Stimulated activated CD4-positive, alpha-beta T cell treated with anti-CD3 and anti-CD28 coated beads, Interleukin-1b, Interleukin-23, amount 100 ng/mL, for 1 hour (primary cell): ENCODE measurements at places on chromosomes 11 and 22.
A peak's percentile ranks its signal among the peaks of the same experiment; 100 is the strongest.

DNA sequence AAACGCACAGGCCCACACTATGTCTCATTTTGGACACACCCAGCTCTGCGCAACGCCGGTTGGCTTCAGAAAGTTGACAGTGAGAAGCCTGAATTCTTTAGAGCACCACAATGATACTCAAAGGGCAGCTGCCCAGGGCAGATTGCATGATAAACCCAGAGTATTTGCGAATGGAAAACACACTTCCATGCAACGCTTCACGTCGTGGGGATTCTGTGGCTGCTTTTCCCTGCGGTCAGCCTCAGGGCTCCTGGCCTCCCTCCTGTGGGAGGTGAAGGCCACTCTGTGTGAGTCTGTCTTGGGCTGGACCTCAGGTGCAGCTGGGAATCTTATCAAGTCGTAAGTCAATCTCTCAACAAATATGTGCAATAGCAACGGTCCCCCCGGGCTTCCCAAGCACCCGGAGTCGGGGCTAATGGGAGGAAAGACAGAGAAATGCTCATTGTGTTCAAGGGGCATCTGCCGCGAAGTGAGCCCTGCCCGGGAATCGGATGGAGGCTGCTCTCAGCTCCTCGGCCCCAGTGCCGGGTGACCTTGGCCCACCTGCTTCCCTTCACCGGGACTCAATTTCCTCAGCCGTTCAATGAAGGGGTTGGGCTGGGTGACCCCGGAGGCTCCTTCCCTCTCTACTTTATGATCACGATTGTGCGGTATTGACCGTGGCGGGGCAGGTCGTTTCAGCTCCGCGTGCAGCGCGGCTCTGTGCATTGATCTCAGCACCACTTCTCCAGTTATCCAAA, 623.6 kb downstream of the BRD1 start:
- DNase-seq, result no peak

DNA sequence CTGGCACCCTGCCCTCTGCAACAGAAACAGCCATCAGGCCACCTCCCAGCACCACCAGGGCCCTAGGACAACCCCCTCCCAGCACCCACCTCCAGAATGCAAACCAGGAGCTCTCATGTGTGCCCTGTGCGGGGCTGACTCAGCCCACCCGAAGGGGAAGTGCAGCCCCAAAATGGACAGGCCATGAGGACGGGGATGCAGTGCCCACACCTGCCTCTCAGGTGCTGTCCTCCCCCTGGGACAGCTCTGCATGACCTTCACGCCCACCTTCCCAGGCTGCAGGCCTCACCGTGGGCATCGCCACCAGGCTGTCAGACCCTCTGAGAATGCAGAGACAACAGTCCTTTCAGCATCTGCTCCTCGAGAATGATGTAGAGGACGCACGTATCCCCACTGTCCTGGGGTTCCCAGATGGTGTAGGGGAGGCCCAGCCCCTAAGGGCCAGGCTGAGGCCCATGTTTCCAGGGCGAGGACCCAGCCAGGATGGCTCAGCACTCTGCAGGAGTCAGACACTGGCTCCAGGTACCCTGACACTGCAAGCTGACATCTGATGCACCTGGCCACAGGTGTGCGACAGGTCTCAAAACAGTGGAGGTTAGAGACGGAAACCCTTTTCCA, 13.5 kb downstream of the MOB2 start:
- DNase-seq, result no peak

DNA sequence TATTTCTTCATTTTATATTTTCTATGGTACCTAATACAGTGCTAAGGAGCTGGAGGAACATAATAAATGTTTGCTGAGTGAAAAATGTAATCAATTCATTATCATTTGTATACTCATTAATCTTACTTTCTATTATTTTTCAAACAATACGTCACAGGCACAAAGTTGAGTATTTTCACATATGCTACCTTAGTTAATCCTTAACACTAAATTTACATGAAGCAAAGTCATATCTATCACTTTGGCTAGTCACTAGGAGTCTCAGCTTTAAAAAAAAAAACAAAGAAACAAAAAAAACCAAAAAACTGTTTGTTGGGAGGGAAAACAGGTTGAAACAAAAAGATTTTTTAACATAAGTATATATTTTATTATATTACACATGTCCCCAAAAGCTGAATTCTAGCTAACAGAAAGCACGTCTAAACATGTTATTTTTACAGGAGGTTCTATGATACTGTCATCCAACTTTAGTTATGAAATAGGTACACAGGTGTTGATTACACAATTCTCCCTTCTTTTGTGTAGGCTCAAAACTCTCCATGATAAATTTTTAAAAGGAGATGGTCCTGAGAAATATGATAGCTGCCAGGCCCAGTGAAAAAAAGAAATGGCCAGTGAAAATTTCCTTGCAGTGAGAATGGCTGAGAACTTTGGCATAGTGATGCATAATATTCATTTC, 14.3 kb downstream of the HPS5 start:
- no peak for DNase-seq

- DNase-seq, result no peak
These were observed 1487.9 kb downstream of the TBC1D22A start for GRCh38 chr22:48250286-48250895.

- no peak for DNase-seq
These were observed 83.9 kb upstream of the SNX19 start for GRCh38 chr11:130999992-131000770.

GRCh38 chr11:78840200-78840599, 265.5 kb upstream of the NARS2 start:
- no peak for DNase-seq

- no peak for DNase-seq
These were observed 106.0 kb downstream of the NAV2 start for GRCh38 chr11:19818619-19819018.

GRCh38 chr11:75815345-75816168, 547 bp downstream of the UVRAG start:
- DNase-seq, result peak; percentile 24

DNA sequence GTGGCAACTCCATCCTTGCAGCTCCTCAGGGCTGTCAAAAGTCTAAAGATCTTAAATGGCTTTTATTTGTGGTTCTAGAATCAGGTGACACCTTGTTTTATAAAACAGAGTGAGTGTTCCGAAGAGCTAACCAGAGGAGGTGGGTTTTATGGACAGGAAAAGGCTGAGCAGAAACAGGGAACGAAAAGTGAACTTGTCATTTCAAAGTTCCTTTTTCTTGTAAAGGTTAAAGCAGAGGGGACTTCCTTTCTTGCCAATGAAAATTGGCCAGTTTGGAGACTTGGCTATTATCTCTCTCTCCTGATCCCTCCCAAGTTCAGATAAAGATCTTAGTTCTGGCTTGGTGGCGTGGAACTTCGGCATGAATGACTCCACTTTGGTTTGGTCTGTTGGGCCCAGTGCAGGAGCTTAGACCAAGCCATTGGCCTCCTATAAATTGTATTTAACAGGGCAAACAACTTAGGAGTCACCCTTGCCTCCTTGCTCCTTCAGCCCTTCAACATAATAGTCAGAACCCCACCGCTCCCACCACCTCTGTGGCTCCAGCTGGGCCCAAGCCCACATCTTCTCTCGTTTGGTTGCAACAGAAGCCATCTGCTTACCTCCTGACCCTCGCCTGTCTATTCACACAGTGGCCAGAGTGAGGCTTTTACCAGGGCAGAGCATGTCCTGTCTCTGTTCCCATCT, 102.4 kb upstream of the THY1 start:
- no peak for DNase-seq

GRCh38 chr22:27175021-27175838, 517.8 kb downstream of the MIAT start:
- DNase-seq, result no peak

DNA sequence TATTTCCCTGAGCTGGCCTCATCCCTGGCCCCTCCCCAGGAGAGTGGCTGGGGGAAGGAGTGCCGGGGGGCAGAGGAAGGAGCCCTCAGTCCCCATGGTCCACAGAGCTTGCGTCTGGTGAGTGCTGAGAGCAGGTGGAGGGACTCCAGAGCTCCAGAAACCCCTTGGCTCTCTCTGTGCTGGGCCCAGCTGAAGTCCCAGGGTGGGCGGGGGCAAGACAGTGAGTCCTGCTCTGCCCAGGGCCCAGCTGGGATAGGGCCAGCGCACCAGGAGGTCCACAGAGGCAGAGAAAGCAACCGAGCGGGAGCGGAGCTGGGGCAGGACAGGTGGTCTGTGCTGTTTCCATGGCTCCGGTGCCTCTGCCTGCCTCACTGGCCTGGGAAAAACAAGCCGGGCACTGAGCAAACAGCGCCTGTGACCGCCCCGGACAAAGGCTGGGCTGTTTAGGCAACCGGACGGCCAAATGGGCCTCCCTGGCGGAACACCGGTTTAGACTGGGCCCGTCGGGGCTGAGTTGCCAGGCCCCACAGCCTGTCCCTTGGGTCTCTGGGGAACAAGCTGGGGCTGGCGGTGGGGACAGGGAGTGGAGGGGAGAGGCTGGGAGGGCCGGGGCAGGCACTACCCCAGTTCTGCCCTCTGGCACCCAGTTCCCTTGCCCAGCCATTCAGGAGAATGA, 34.1 kb upstream of the WNT7B start:
- no peak for DNase-seq

- DNase-seq, result no peak
These were observed 23.7 kb downstream of the HTR3A start for GRCh38 chr11:113998574-113998973.

- no peak for DNase-seq
These were observed 3.0 kb downstream of the MLC1 start for GRCh38 chr22:50082197-50082715.

- no peak for DNase-seq
These were observed 229.5 kb downstream of the TTC28 start for GRCh38 chr22:28450109-28450508.

DNA sequence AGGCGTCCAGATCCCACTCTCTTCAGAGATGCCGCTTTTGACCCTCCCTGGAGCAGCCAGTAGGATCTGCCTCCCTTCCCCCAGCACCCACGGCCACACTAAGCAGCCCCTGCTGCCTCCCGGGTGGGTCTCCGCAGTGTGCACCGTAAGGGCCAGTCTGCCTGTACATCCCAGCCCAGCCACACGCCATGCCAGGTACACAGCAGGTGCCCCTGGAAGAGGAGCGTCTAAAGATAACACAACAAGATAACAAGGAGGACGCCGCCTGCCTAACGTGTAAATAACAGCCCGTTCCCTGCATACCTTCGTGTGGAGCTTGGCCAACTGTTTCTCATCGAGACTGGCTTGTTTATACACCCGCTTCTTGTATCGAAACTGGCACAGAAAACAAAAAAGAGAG, 139.4 kb downstream of the SHANK2 start:
- DNase-seq, result no peak

GRCh38 chr22:20657963-20658362, 116.0 kb upstream of the SERPIND1 start:
- no peak for DNase-seq

DNA sequence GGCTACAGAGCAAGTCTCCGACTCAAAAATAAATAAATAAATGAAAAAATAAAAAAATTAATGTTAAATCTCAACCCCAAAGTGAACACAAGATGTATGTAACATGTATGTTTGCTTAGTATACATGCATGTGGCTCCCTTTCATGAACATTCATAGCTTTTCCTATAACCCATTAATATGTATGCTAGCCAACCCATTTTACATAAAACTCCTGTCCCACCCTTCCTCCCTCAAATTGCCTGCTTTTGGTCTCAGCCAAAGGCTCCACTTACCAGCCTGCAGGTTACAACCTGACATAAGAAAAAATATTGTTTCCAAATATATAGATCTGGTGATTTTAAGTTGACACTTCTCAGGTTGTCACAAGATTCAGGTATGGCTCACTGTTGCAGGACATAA, 3.7 kb upstream of the FOLR1 start:
- DNase-seq, result no peak

DNA sequence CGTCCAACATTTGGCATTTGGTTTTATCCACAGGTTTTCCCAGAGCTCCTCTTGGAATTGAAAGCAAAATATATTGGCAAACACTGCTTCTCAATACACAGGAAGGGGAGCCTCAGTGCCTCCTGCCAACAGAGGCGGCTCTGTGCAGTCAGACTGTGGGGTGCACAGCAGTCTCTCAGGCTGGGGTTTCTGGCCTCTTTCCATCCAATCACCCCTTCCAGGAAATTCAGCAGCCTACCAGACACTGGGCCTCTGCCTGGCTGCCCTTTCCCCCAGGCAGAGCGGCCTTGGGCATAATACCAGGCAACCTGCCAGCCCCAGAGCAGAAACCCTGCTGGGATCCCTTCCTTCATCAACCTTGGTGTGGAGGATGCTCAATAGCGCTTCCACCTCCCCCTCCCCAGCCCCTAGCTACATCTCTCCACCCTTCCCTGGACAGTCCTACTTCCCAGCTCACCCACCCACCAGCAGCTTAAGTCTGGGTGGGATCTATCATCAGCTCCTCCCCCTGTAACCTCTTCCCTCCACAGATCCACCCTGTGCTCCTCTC, 17.8 kb upstream of the RAPSN start:
- no peak for DNase-seq

GRCh38 chr22:50626850-50627641, 906 bp downstream of the ARSA start:
- no peak for DNase-seq

DNA sequence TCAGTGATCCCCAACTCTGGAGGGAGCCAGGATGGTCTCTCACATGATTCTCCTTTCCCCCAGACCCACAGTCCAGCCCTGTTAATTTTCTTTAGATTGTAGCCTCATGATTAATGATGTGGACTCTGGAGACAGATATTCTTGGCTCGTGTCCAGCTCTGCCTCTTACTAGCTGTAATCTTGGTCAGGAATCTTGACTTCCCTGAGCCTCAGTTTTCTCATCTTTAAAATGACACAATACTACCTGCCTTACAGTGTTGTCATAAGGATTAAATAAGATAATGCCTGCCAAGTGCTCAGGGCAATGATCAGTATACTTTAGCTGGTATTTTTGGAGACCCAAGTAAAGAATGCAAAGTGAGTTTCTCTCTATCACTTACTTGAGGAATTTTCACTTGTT, 60.0 kb downstream of the SPECC1L start:
- no peak for DNase-seq

- no peak for DNase-seq
These were observed 81.7 kb downstream of the MPPED2 start for GRCh38 chr11:30504468-30504867.

- no peak for DNase-seq
These were observed 18.9 kb upstream of the YPEL1 start for GRCh38 chr22:21754523-21754922.

- no peak for DNase-seq
These were observed 59.5 kb downstream of the DHCR7 start for GRCh38 chr11:71388637-71389235.

- no peak for DNase-seq
These were observed 67.9 kb downstream of the ENTHD1 start for GRCh38 chr22:39825661-39826102.

- DNase-seq, result no peak
These were observed 158.4 kb downstream of the LRRC4C start for GRCh38 chr11:41301023-41301422.

DNA sequence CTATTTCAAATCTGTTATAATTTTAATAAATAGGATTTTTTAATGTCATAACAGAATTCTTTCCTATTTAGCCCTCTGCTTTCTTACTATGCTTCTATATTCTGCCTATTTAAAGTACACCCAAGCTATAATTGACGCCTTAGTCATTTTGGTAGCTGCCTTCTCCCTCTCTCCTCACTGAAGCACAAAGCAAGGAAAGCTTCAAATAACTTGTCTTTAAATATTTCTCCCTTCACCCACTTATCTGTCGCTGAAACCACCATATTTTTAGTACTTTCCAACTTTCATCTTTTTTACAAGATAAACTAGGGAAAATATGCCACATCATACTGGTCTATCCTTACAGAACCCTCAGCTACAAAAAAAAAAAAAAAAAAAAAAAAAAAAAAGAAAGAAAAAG, 127.9 kb downstream of the ENTHD1 start:
- DNase-seq, result no peak
